Fibroblast of villous mesenchyme (primary cell): ENCODE measurements at places on chromosomes 13 and 19. TPM values are rescaled to one million over a fixed set of nuclear protein-coding genes. Genes with fewer than 3 reads are reported as not detected.

- DNase-seq = no peak
Observed at GRCh38 chr13:36212789-36213188, 1.6 kb downstream of the SOHLH2 start.

DNA sequence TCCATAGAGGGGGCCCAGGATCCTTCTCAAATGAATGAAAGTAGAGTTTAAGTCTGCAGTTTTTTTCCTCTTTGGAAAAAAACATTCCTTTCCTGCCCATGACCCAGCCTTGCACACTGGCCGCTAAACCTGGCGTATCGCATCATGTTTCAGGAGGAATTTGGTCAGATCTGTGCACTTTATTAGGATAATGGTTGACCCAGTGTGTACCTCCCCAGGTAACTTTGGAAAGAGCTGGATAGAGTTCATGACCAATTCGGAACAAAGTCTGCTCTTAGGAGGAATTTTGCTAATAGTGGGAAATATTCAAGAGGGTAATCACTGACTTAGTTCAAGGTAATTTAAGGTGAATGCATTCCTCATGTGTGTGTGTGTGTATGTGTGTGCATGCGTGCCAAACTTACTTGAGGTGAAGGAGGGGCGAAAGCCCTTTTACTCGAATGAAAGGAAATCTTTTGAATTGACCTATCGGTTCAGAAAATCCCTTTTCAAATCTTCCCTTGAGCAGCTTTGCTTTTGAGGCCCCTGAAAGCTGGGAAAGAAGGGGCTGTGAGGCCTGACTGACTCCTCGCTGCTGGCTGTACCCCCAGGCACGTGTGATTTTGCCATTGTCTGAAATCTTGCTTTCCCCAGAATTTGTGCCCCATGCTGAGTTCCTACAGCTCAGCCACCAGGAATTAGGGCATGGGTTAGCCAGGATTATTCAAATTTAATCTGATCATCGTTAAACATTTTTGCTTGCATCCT is 46.3 kb downstream of the SIPA1L3 start:
- DNase-seq = no peak

DNA sequence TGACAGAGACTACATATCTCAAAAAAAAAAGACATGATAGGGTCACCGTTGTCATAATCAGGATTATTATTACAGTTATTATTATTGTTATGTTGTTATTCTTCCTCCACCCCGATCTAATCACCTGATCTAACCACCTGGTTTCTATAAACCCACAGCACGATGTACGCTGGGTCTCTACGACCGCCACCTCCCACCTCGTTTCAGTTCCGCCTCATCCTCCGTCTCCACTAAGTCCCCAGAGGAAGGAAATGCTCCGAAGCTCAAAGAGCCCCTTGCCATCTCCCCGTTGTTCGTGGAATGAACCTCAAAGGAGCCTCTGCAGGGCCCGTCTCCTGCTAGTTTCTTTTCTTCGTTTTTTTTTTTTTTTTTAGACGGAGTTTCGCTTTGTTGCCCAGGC is 15.9 kb upstream of the MEIS3 start:
- DNase-seq = no peak

DNA sequence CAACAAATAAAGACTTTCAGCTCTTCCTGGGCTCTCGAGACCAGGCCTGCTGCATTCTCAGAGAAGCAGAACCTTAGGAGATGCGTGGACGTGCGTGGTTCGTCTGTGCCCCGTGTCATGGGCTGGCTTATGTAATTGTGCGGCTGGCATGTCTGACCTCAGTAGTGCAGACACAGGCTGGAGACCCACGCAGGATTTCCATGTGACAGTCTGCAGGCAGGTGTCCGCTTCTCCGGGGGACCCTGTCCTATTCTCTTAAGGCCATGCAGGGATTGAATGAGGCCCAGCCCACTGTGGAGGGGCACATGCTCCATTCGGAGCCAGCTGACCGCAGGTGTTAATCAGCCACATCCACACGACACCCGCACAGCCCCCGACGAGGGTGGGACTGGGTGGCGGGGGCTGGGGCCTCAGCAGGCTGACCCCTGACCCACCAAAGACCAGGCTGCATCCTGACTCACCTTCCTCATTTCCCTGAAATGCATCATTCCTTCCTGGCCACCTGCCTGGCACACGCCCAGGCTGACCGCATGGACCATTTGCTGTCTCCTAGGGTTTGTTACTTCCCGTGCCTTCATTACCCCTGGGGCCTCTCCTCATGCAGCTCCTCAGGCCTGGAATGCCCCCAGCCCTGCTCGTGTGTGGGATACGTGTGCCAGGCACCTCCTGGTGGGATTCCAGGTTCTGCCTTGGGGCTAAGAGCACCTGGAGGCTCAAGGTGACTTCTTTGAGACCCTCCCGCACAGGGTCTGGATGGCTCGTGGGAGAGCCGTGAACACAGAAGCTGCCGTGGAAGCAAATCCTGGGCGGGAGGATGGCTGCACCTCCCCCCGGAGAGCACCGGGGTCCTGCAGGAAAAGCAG is 10.7 kb upstream of the MCF2L start:
- DNase-seq = no peak

- peak; percentile 100 for DNase-seq
Observed at GRCh38 chr19:566403-566802, 6.0 kb upstream of the BSG start.

- no peak for DNase-seq
Observed at GRCh38 chr13:99366075-99366987, 59.1 kb upstream of the GPR183 start.

DNA sequence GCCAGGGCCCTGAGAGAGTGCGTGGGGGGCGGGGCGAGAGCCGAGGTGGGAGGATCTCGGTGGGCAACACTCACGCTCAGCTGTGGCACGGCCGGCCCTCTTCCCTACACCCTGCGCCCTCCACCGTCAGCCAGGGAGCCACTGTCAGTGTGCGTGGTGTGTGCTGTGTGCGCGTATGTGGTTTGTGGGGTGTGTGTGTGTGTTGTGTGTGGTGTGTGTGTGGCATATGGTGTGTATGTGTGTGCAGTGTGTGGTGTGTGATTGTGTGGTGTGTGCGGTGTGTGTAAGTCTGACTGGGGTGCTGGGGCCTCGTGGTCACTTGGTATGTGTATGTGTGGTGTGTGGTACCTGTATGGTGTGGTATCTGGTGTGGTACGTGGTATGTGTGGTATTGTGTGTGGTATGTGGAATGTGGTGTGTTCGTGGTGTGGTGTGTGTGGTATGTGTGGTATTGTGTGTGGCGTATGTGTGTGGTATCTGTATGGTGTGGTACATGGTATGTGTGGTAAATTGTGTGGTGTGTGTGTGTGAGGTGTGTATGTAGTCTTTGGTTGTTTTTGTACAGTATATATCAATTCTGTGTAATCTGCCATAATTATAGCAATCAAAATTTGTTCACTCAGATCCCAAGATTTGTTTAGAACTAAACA is 5.1 kb downstream of the GRK1 start:
- no peak for DNase-seq

- DNase-seq = no peak
Observed at GRCh38 chr19:57419439-57419838, 8.5 kb downstream of the ZNF17 start.

- DNase-seq = peak; percentile 44
Observed at GRCh38 chr19:31348481-31349159, 616 bp downstream of the TSHZ3 start.

The IGFL2 gene
- total RNA-seq = not detected in 2 replicates

The SGCG gene
- total RNA-seq = 0.32 TPM in 1 of 2 replicates, not detected in the other

The FOXA3 gene
- not detected in 2 replicates for total RNA-seq

The MEIOSIN gene
- not detected in 2 replicates for total RNA-seq

The LRRC63 gene
- under 0.01 TPM in 1 of 2 replicates, not detected in the other for total RNA-seq

The EFNB2 gene
- 7.4 and 10.8 TPM in 2 replicates for total RNA-seq

The ERICH4 gene
- not detected in 2 replicates for total RNA-seq

The PEAK3 gene
- under 0.01 TPM in 1 of 2 replicates, not detected in the other for total RNA-seq
